ENCODE measurements at places on chromosomes 5 and 9.

GRCh38 chr9:129247285-129248153, 69.5 kb upstream of the IER5L start:
- DNase-seq, result no peak

DNA sequence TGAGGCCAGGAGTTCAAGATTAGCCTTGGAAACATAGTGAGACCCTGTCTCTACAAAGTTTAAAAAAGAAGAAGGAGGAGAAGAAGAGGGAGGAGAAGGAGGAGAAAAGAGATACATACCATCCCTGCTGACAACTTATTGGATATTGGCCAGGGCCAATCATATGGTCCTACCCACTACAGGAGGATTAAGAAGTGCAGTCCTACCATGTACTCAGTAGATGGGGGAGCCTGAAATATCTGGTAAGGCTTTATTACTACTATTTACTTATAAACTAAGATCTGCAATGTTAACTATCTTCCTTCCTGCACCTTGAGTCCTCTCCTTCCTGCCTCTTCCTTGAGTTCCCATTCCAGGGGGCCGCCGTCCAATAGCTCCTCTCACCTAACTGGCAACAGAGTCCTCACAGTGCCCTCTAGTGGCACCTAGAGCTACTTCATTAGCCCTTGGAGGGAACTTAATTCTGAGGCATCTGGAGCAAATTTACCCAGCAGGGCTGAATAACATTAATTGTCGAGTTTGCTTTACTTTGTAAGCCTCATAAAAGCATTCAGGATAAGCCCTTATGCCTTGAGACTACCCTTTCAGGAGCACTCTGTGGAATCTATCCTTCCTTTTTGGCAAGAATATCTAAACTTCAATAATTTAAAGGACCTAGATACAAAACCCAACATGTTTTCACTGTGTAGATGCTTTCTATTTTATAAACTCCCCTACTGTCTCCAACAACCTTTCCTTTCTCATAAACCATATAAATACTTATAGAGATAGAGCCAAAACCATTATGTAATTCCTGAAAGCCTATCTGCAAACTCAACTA, 39.1 kb upstream of the RANBP6 start:
- peak; percentile 82 for DNase-seq

DNA sequence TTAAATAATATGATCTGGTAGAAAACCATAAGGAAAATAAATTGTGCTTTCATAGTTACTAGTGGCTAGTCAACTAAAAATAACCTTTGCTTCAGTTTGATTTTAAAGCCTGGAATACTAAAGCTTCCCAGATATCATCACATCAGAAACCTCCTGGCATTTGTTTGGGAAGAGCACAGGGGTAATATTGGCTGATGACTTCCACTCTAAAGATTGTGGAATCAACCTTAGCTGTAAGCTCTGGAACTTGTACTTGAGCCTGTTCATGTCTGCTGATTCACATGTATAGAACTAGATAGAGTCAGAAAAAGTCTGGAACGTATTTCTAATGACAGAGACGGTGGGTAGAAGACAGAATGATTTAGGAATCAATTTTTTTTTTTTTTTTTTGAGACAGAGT, 345.0 kb downstream of the CWC27 start:
- DNase-seq, result no peak

GRCh38 chr5:65992630-65993029, 66.3 kb downstream of the ERBIN start:
- no peak for DNase-seq

DNA sequence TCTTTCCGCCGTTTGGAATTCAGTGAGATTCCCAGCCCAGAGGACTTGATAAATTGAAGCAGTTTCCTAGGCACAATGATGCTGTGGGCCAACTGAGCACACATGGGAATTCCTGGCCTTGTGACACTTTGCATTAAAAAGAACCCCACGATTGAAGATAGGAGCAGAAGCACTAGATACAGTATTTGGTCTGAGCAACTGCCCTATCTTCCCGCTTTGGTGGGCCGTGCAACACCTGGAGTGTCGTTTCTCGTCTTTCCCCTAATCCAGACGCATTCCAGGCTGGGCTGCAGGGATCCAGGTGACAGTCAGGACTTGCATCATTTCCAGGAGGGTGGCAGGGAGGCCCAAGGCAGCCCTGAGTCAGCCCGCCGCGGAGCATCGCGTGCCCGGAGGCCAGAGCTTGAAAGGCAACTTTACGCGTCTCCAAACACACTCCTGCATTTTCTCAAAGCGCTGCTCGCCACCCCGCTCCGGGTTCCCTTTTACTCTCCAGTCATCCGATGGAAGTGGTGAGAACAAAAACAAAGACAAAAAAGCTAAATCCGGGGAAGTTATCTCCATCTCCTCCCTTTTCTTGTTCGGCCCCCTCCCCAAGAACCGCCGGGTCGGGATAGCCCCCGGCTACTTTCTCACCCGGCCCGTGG, 753 bp upstream of the STC2 start:
- peak; percentile 39 for DNase-seq

GRCh38 chr5:149099920-149100319, 37.1 kb upstream of the SH3TC2 start:
- no peak for DNase-seq
